ENCODE measurements at places on chromosomes 16 and 17.

- DNase-seq: no peak
Measured at GRCh38 chr17:59856859-59857794, 35.6 kb downstream of the TUBD1 start.

- DNase-seq: no peak
Measured at GRCh38 chr17:10116753-10117420, 81.5 kb downstream of the GAS7 start.

GRCh38 chr17:10471858-10472257, 2.5 kb upstream of the MYH4 start:
- DNase-seq: no peak

- DNase-seq: no peak
Measured at GRCh38 chr17:42835732-42836131, 2.5 kb downstream of the PSME3 start.

- DNase-seq: no peak
Measured at GRCh38 chr17:82172486-82173160, 40.0 kb downstream of the CCDC57 start.

DNA sequence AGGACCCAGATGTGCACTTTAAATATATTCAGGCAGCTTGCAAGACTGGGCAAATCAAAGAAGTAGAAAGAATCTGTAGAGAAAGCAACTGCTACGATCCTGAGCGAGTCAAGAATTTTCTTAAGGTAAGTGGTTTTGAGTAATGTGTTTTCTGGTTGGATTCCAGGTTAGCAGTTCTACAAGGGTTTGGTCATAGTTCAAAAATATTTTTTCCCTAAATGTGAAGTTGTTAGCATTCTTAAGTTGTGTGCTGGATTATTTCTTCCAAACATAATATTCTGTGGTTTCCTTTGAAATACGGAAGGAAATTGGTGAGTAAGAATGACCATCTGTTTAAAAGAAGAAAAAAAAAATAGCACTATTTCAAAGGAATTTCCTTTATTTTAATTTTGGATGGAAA, 38.4 kb downstream of the PTRH2 start:
- DNase-seq: no peak

DNA sequence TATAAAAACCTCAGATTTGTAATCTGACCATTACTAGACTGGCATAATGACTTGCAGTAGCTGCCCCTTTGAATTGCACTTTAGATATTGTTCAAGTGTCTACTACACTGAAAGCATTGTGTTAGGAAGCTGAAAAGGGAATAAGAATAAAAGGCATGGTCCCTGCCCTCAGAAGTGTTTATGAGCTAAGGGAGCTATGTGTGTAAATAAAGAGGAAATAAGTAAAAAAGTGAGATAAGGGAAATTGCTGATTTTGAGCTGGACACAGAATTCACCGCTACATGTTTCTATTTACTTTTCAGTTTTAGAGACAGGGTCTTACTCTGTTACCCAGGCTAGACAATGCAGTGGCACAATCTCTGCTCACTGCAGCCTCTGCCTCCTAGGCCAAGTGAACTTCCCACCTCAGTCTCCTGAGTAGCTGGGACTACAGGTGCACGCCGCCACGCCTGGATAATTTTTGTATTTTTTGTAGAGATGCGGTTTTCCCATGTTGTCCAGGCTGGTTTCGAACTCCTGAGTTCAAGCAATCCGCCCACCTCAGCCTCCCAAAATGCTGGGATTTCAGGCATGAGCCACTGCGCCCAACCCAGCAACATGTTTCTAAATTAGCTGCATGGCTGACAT, 57.0 kb downstream of the GRB2 start:
- no peak for DNase-seq

GRCh38 chr16:81405702-81406113, 38.9 kb upstream of the CMIP start:
- no peak for DNase-seq

DNA sequence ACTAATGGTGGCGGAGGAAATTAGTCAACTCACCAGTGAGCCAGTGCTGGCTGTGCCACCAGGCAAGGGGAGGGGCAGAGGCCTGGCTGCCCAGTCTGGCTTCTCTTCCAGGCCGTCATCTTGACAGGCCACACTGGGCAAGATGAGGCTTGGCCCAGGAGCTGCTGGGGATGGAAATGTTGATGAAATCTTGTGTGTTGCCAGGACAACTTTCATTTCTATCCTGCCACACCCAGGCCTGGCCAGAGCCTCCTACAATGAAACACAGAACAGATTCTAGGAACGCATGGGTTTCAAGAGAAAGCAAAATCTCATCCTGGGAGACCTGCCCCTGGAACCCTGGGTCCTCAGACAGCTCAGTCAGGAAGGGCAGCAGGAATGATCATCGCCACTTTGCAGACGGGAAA, 9.3 kb downstream of the HEXIM2 start:
- DNase-seq: no peak

DNA sequence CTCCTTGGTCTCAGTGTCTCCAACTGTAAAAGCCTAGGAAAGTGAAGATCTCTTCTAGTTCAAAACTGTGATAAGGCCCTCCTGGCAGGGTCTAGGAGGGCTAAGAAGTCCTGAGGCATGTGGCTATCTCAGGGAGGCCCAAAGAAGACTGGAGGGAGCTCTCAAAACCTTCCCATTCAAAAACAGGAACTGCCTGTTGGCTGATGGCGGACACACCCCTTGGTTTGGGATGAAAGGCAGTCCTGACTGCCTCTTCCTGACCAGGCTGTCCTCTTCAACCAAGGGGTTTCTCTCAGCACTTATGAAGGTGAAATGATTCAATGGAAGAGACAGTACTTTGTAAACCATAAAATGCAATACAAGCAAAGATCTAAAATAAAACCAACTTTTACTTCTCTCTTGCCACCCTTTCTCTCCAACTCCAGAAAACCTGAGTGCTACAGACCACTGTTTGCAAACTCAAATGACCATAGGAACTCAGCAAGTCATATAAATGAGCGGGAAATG, 4.7 kb downstream of the ZNF764 start:
- DNase-seq: no peak

GRCh38 chr17:35536664-35537171, 760 bp downstream of the SLFN12L start:
- peak; percentile 27 for DNase-seq

GRCh38 chr16:27500801-27501200, 48.9 kb downstream of the GTF3C1 start:
- no peak for DNase-seq

Data from stimulated activated CD4-positive, alpha-beta T cell treated with anti-CD3 and anti-CD28 coated beads, Interleukin-4, amount 100 ng/mL, for 4 hours (primary cell).